Putamen (tissue), 1 donor: ENCODE measurements at places on chromosomes 3 and 15.

DNA sequence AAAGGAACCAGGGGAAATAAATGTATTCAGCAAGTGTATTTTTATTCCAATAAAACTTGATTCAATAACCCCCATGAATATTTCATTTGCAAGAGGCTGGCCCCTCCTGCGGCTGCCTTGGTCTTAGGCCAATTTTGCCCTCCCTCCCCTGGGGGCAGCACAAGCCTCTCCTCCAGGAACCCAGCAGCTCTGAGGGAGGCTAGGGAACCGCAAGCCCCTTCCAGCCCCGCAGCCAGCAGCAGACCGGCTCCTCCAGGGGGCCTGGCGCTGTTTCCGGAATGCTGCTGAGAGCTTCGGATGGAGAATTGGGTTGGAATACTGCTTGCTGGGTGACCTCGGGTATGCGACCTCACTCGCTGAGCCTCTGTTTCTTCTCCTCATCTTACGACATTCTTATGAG lies 150.1 kb downstream of the RAB11A start:
- no peak for DNase-seq

DNA sequence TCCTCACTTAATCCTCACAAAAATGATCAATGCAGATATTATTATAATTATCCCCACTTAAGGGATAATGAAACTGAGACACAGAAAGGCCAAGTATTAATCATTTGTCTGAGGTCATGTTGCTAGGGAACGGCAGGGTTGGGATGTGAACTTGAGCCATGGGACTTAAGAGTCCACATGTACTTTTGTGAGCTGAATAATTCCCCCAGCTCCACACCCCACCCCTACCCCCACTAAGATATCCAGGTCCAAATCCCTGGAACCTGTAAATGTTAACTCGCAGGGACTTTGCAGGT lies 290.5 kb upstream of the GADL1 start:
- no peak for DNase-seq

DNA sequence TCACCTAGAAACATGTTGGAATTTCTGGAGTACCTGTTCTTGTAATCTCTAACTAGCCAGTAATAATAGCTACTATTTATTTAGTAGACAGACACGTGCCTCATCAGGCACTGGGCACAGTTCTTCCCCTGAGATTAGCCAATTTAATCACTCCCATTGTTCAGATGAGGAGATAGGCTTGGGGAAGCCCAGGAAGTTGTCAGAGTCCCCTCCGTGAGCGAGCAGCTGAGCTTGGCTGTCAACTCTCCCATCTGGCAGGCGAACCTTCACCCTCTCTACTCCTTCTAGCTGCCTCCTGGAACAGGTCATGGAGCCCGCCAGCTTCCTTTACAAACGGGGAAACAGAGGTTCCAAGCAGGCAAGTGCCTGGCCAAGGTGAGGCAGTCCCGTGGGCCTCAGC lies 31.1 kb upstream of the FGD5 start:
- DNase-seq: no peak

DNA sequence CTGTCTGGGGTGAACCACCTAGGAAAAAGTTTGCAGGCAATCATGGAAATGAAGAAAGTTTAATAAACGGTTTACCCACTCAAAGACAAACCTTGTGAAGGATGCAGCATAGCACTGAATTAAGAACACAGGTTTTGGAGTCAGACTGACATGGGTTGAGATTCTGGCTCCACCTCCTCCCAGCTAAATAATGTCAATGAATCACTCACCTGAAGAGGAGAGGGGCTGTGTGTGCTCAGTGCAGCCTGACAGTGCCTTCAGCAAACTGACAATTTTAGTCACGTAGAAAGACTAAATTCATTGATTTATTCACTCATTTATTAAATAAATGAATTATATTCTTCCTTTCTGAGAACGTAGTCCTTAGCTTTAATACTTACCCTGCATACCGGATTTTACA lies 18.9 kb downstream of the NR1I2 start:
- no peak for DNase-seq

DNA sequence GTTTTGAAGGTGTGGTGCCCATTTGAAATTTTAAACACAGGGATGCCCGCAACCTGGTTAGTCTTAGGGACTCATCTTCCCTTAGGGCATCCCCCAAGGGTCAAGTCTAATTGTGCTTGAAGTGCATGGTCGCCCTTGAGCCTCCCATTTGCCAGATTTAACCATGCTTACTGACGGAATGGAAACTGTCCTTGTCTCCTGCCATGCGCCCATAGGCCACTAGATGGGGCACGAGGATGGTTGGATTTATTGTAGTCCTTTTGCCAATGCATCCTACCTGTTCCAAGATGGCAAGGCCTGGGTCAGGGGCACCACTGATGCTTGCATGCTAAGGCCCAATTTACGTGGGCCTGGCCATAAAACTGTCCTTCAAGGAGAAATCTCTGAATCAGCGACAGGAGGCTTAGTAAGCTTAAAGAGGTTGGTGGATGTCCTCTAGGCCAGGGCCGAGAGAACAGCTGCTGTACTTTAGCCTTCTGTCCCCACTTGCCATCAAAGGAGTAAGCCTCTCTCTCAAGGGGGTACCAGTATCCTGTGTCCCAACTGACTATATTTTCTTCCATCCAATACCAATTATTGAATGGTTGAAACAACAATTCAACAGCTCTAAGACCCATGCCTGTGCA lies 355.4 kb downstream of the OTOL1 start:
- no peak for DNase-seq

DNA sequence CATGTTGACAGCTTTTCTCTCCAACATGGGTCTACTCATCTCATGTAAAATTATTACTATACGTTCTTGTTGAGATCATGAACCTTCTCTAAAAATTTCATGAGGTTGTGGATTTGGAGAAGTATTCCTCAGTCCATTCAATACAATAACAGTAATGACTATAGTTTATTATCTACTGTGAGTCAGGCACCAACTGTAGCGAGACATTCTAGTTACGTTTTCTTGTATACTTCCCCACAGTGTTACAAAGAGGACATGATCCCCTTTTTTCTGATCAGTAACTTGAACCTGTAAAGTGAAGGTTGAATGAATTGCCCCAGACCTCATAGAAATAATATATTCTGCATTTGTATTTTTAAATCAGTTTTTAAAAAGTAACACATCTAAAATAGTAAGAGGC lies 76.4 kb downstream of the AKAP13 start:
- no peak for DNase-seq

DNA sequence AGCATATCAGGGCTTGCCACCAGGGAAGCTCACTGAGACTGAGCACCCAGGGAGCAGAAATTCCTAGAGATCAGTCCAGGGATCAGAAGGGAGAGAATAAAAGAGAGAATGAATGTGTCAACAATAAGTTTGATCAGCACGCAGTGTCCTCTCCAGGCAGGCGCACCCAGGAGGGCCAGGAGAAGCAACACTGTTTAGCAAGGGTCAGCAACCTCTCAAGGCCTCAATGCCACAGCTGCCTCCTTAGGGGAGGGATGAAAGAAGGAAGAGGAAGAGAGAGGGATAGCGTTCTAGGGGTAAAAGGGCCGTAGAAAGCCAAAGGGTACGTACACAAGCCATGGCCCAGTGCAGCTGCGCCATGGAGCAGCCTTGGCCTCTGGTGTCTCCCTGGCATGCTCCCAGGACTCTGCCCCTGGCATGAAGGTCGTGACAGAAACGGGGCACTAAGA lies 399.8 kb downstream of the SHQ1 start:
- no peak for DNase-seq
